ENCODE measurements at places on chromosomes 13 and 19. TPM values are rescaled to one million over a fixed set of nuclear protein-coding genes. Genes with fewer than 3 reads are reported as not detected.

The SYNGR4 gene
- total RNA-seq: not detected

The FPR2 gene
- total RNA-seq: 1.0 TPM

The ATP4A gene
- not detected for total RNA-seq

DNA sequence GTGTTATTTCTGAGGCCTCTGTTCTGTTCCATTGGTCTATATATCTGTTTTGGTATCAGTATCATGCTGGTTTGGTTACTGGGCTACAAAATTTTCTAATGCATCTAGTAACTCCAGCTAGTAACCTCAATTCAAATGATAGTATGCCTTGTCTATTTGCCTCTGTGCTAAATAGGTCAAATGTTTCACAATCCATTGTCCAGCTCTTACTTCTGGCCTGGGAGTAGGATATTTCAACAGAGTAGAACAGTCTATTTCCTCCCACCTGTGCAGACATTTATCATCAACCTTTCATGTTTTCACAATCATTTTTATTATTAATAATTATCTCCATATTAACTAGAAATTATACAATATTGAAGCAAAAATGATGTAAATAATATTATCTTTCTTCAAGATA lies 18.1 kb upstream of the NDFIP2 start:
- DNase-seq: no peak

DNA sequence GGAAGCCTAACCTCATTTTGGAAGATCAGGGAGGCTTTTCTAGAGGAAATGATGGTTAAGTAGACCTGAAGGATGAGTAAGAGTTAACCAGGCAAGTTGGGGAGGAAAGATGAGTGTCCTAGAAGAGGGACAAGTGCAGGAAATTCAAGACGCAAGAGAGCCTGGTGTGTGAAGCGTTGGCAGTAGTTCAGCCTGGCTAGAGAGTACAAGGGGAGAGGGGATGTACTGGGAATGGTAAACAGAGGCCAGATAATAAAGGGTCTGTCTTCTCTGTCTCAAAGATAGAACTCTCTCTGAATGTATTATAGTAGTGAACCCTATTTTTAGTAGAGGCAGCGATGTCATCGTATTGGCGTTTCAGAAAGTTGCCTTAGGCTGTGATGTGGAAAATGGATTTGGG lies 9.7 kb downstream of the DPY19L3 start:
- DNase-seq: no peak

DNA sequence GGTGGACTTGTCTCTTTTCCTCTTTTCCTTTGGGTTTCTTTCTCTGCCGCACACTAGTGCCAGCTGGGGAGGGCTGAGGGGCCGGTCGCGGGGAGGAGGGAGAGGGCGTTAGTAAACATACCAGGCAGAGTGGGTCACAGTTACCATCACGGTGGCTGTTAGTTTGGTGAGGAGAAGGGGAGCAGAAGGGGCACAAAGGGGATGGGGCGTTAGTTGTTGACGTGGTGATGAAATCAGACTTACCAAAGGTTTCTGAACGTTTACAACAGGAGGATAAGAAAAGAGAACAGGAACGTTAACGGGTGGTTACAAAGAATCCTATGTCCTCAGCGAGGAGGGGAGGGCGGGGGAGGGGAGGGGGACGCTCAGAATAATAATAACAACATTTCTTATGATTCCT lies 77.9 kb downstream of the PTPRS start:
- no peak for DNase-seq

- peak; percentile 93 for DNase-seq
These were observed at the start of the genes ZNF568 and ZNF829 for GRCh38 chr19:36915992-36916830. Gene ZNF568, plus strand, starts transcription at chr19:36916332. Its CDS starts 6,439 bp downstream, at chr19:36922771. Gene ZNF829, minus strand, starts transcription at chr19:36916291. Its CDS starts 1,124 bp downstream, at chr19:36915167.

The YJEFN3 gene
- 9.4 TPM for total RNA-seq

DNA sequence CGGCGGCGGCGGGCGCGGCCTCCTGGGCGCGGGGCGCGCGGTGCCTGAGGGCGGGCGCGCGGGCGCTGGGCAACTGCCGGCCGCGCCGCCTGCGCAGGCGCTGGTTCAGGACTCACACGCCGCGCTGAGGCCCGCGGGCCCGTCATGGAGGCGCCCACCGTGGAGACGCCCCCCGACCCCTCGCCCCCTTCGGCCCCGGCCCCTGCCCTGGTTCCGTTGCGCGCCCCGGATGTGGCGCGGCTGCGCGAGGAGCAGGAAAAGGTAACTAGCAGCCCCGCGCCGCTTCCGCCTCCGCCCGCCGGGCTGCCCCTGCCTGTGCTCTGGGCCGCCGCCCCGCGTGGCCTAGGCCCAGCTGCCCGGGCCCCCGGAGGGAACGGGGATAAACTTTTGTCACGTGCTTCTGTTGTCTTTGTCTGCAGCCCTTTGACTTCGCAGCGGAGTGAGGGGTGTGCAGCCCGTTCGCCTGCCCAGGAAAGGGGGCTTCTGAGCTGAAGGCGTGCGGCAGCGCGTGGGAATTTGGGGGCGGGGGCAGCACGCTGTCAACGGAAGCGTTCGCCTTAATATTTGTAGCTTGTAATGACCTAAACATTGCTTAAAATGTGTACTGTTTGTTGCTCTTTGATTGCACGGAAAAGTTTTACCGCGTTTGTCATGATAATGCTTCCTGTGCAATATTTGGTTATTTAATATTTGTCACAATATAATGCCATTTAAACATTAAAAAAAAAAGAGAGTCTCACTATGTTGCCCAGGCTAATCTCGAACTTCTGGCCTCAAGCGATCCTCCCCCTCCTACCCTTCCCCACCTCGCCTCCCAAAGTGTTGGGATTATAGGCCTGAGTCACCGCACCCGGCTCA lies 594 bp downstream of the URI1 start:
- DNase-seq: peak; percentile 81

The IER2 gene
- 19.8 TPM for total RNA-seq

The F10 gene
- total RNA-seq: 7.1 TPM

- peak; percentile 46 for DNase-seq
These were observed 89.5 kb downstream of the ZNF100 start for GRCh38 chr19:21677696-21678418.

The TMEM59L gene
- 1.5 TPM for total RNA-seq

The GNA15 gene
- 2.1 TPM for total RNA-seq

DNA sequence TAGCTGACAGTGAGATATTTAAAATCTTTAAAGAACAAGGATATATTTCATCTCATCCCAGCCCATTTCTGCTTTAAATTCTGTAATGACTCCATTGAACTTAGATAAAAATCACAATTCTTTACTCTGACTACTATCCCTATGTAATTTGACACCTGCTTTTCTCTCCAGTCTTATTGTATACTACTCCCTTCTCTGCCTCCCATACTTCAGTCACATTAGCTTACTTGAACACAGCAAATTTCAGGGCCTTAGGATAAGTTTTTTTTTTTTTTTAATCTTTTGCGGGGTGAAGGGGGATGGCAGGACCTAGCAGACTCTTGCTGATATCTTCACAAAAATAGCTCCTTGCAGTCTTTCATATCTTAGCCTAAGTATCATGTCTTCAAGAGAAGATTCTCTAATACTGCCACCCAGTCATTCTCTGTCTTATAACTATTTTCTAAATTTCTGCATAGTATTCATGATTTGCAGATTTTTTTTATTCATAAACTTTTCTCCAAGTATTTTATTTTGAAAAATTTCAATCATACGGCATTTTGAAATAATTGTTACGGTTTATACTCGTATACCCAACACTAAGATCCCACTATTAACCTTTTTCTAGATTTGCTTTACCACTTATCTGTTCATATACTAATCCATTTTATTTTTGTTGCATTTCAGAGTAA lies 151.4 kb downstream of the PCCA start:
- DNase-seq: no peak

DNA sequence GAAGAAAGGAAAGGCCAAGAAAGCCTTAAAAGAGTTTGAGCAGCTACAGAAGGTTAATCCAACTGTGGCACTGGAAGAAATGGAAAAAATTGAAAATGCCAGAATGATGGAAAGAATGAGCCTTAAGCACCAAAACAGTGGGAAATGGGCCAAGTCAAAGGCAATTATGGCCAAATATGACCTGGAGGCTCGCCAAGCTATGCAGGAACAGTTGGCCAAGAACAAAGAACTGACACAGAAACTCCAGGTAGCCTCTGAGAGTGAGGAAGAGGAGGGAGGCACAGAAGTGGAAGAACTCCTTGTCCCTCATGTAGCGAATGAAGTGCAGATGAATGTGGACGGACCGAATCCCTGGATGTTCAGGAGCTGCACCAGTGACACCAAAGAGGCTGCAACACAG lies 5.1 kb downstream of the UTP14C start:
- DNase-seq: no peak

- no peak for DNase-seq
These were observed 37.4 kb downstream of the ZNF787 start for GRCh38 chr19:56083668-56084067.

The CEBPA gene
- 2.4 TPM for total RNA-seq

DNA sequence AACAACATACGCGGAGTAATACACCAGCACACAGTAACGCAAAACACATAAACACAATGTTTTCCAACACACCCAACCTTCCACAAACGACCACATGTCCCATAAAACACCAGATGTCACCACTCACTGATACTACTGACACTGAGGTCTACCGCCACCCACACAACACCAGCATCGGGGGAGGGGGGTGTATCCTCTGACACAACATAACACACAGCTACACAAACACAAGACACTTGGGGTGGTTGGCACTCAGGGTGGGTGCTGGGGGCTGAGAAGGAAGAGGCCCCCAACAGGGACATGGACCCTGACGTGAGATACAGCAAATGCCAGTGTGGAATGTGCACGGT lies 1.5 kb upstream of the KCNN4 start:
- no peak for DNase-seq

DNA sequence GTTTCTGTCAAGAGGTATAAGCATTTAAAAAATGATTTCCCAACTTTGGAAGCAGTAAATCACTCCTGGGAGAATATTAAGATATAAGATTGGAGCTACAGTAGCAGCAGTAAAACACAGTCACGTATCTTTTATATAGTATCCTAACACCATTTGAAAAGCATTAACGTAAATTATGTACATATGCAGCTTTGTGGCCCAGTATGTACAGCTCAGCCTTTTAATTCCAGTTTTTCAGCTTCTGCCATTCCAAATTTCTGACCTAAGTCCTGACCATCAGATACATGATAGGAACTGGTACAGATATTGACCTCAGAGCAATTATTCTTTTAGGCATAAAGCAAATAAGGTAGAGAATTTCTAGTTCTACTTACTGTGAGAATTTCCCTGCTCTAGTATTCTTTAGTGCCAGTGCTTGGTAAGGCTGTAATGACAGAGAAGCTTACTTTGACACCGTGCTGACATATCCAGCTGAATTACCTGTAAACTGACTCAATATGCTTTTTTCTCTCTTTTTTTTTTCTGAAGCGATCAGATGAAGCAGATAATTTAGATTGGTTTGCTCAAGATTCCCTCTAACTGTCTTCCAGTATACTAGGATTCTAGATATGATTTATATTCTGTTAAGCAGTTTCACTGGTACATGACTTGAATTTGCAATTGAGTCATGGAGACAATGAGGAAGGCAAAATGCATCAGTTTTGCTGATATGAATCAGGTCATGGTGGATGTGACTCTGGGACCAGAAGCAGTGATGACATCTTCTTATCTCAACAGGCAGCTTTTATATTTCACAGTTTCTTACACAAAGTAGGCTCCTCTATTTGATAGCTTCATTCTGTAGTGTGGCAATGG lies 703.6 kb downstream of the SLITRK6 start:
- DNase-seq: no peak

DNA sequence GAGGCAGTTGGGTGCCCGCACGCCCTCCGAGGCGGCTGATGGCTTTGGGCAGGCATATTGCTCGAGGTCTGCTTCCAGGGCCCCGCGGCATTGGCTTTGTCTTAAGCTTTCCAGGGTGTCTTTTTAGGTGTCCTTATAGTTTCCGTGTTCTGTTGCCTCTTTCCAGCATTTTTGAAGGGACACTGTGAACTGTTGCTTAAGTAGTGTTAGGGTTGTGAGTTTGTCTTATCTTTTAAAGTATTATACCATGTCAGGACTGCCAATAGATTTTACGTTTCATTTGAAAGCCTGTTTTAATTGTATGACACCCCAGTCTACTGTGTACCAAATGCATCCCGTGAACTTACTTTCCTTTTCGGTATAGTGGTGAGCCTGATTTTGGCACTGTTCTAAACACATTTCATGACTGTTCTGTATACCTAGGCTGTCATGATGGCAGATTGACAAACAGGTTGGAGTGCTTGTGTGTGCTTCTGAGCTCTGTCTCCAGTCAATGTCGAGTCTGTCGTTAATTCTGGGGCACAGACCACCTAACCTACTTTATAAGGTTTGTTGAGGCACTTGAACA lies 656 bp downstream of the PCCA start:
- no peak for DNase-seq

The TGFB1 gene
- total RNA-seq: 13.2 TPM

DNA sequence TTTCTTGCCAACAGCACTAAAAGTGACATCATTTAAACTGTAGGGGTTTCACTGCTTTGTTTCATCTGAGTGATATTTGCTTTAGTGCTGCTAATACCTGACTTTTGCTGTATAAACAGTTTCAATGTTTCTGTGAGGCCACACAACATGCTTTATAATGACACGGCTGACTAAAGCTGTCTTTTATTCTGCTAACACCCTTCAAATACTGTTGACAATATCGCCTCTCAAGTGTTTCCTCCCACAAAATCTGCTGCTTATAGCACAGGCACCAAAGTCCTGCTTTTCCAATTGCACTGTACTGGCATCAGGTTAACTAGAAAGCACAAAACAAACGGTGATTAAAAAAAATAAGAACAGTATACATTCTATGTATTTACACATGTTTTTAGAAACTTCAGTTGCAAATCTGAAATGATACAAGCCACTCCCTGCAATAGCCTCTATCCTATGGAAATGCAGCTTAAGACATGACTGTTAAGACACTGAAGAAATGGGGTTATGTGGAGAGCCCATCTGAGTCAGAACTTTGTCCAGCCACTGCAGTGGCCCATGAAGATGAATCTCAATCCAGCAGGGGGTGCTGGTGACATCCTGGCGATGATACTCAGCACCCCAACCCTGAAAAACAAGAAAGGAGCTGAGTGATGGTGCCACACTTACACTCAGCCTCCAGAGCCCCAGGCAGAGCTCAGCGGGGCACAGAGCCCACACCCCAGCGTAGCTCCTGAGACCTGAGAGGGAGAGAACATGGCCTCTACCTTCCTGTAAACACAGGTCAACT lies 29.4 kb downstream of the RFXAP start:
- no peak for DNase-seq

DNA sequence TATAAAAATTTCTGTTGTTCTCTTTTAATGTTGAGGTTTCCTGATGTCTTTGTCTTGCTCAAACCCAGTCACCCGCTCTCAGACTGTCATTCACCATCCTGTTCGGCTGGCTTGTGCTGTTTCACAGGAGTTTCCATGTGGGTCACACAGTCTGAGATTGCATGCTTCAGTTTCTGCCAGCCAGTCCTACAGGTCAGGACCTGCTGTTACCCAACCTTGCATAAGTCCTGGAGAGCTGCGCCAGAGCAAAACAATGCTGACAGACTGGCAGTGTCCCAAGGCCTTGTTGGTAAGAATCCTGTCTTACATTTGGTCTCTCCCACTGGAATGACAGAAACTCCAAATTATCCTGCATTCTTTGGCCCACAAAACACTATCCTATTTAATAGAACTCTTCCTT lies 340.0 kb upstream of the SLITRK5 start:
- no peak for DNase-seq

The SHKBP1 gene
- total RNA-seq: 16.4 TPM

The PLK5 gene
- not detected for total RNA-seq
